Naive thymus-derived CD8-positive, alpha-beta T cell (primary cell): ENCODE measurements at places on chromosomes 2 and 18.

DNA sequence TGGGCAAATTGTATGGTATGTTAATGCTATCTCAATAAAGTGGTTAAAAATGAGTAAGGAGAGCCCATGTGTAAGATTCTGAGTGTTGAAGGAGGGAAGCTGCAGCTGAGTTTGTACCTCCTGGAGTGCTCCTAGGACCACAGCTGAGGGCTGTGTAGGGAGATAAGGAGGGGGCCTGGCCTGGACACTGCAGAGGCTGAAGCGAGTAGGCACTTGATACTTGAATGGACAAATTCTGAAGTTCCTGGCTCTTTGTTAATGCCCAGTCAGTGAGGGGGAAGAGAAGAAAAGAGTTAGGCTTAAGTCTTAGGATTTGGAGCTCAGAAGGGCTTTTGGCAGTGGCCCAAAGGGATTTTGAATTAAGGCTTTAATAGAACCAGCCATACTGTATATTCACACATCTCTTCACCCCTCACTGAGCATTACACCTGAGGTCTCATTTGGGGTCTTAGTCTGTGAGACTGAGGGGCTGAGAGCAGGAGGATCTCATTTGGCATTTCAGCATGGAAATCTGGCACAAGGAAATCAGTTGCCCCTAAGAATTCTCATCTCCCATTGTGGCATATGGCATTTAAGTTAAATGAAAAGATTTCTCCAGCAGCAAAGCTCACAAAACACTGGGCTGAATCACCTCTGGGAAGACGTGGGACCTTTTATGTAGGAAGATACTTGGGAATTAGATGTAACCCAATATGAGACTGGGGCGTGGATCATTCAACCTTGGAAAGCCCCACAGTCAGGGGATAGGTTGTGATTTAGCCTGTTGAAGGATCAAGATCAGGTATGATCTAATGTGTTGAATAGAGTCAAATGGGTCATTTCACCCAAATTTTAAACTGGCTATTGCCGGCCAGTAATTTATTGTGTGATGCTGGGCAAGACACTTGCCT lies 46.8 kb downstream of the LIPG start:
- DNase-seq = no peak

GRCh38 chr2:241499146-241499965 lies 9.0 kb downstream of the STK25 start:
- no peak for DNase-seq

- no peak for DNase-seq
Measured at GRCh38 chr2:2879781-2880180, 497.8 kb downstream of the EIPR1 start.

DNA sequence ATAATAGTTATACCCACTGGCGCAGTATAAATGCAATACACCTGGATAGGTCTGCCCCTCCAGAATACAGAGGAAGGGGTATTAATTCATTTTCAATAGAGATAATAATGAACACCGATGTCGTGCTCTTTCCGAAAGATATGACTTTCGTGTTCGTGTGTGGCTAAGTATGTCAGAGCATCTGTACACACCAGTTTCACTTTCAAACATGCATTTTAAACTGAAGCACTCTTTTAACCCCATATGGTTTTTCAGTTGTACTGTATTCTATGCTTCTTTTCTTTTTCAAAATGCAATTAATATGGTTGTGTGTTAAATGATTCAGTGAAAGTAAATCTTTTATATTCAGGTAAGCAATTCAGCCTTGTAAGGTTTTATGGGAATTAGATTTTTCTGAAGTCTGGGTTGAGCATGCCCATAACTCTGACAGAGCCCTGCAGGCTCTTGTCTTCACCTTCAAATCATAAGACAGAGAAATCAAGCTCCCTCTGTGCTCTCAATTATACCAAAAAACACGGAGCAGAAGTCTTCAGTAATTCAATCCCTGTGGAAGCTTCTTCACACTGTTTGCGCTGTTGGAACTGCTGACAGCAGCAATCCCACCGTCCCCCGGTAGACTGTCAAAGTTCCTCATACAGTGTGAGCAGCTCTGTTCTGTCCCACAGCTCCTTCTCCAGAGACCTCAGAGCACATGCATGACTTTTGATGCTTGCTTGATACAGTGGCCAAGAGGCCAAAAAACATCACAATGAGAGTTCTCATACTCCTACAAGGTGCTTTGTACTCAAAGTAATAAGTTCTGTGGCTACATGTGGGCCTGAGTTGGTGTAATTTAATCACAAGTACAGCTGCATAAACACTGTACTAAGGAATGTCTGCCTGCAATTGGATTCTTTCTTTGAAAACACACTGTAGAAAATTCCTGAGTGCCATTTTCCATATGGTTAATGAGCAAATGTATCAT lies 186.8 kb downstream of the ZNF521 start:
- no peak for DNase-seq

GRCh38 chr2:45220227-45220626 lies 211.0 kb upstream of the SIX2 start:
- DNase-seq = no peak
